CD4-positive, alpha-beta T cell treated with Interferon gamma for 1 hour (primary cell): ENCODE measurements at places on chromosomes 7 and 10.
A peak's percentile ranks its signal among the peaks of the same experiment; 100 is the strongest.

DNA sequence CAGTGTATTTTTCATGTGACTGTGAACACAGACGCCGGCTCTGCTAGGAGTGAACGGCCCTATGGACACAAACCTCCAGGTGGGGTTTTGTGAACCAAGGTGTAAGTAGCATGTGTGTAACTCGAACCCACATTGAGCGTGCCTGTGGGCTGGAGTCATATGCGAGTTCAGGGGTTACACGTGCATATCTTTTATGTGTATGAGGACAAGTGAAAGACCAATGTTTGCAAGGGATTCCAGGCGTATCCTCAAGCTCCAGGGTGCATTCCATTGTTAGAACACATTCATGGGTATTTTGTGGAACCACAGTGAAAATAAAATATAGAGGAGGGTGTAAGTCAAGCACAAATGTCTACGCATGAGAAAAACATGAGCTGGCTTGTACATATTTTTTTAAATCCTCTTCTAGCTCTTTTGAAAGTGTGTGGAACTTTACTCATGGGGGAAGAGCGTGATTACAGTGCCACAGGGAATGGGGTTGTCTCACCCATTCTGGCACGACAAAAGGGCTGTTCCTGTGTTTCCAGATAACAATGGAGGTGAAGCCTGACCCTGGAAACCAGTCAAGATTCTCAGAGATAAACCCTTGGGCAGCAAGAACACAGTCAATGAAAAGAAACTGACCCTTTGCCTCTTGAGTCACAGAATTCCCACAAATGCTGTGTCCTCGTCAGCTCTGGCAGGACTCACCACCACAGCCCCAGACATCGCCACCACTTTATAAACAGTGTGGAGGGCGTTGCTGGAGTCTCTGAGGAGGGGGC, 37.0 kb upstream of the GOT1 start:
- DNase-seq = no peak

GRCh38 chr10:60536529-60537114, 146.9 kb upstream of the ANK3 start:
- DNase-seq = no peak

- DNase-seq = no peak
Measured at GRCh38 chr10:76937181-76937600, 700.4 kb downstream of the KCNMA1 start.

DNA sequence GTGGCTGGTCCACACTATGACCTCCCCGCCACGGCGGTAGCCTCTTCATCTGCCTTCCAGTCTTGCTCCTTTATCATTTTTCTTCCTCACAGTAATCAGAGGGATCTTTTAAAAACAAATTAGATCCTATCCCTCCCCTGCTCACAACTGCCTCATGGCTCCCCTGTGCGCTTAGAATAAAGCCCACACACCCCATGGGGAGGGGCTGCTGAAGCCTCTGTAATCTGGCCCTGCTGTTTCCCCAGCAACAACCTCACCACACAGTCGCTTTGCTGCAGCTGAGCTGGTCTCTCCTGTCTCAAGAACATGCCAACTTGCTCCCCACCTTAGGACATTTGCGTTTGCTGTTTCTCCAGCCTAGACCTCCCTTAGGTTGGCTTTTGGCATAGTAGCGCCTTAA, 41.0 kb downstream of the SP8 start:
- DNase-seq = no peak

GRCh38 chr10:118901380-118901779, 128.1 kb upstream of the NANOS1 start:
- no peak for DNase-seq

DNA sequence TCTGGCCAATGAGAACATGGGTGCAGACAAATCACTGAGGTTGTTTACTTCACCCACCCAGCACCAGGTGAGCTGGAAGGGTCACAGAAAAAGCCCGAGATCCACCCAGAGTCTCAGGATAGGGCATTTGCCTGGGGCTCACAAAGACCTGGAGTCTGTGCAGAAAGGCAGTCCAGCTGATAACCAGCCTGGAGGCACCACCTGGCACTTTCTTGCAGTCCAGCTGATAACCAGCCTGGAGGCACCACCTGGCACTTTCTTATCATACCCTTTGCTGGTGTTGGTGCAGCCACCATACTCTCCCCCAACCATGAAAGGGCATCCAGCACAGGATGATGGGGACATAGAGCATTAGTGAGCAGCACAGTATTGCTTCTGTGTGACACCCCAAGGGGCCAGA, 104.1 kb downstream of the PPP1R3C start:
- DNase-seq = no peak

DNA sequence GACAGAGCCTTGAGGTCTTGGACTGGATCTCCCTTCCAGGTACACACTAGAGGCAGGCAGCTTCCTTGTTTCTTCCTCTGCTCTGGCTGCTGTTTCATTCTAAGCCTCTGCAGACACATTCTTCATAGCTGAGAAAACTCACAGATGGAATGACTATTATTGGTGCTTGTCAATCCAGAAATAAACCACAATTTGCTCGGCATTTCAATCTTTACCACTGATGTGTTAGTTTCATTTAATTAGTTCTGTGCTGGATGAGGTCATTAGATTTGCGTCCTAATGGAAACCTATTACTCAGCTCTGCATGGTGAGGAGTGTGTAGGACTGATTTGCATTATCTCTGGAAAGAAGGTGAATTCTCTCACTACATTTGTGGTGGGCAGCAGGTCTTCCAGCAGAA, 392.5 kb downstream of the NRG3 start:
- DNase-seq = no peak

DNA sequence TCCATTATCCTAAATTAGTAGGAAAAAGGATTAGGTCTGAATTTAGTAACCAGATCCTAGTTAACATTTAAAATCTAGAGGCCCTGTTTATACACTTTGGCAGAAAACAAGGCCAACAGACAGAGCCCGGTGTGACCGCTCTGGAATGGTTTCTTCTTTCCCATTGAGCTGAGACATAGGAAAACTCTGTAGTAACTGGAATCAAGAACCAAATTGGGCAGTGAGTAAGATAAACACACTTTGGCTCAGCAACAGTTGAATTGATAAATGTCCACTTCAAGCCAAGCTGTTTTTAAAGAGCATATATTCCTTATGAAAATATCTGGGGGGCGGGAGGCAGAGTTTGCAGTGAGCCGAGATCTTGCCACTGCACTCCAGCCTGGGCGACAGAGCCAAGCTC, 343.7 kb upstream of the SEMA3A start:
- DNase-seq = no peak

DNA sequence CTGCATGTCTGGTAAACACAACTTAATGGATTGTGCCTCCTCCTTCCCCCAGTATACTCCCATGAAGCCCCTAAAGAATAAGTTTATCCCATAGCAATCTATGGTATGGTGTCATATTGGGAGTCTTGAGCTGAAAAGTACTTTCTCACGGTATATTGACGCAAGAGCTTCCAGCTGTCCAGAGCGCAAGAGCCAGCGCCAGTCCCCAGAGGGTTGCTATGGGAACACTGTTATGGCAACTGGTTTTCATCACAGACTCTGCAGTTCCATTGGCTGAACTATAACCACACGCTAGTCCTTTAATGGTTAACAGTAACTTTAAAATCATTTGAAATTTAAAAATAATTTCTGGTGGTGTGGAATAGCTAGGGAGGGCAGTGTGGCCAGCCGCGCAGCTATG, 46.9 kb downstream of the PRPF18 start:
- no peak for DNase-seq

- DNase-seq = no peak
Measured at GRCh38 chr10:2980116-2980515, 87.2 kb upstream of the PFKP start.

DNA sequence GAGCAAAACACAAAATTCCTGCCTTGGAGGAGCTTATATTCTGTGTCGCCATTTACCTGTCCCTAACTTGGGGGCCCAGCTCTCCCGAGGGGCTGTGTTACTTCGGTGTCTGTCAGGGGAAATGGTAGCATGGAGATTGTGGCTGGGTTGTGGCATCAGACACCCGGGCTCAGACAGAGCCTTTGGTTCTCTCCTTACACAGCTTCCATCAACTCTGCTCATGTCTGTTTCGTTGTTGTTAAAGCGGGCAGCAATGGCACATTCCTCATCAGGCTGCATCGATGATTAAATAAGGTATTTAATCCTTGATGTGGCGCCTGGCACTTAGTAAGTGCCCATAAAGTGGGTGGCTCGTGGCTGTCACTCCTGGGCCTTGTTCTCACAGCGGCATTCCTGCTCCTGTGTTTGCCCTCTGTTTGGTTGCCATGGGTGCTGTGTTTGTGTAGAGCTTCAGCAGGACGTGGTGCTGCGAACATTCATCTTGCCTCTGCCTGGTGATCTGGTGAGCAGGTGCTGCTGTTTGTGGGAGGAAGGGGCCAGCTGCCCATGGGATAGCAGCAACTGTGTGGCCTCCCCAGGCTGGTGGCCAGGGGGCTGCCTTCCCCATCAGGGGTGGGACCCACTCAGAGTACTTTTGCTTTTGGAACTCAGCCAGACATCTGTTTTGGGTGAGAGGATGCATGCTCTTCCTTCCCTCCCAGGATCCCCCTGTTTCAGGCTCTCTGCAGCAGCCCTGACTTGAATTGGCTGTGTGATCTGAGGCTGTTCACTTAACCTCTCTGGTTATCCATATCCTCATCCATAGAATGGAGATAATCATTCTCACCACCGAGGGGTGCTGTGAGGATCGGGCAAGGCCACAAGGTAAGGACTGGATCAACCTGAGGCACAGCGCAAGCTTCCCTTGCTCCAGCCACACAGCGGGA, 207.2 kb upstream of the SVIL start:
- no peak for DNase-seq

DNA sequence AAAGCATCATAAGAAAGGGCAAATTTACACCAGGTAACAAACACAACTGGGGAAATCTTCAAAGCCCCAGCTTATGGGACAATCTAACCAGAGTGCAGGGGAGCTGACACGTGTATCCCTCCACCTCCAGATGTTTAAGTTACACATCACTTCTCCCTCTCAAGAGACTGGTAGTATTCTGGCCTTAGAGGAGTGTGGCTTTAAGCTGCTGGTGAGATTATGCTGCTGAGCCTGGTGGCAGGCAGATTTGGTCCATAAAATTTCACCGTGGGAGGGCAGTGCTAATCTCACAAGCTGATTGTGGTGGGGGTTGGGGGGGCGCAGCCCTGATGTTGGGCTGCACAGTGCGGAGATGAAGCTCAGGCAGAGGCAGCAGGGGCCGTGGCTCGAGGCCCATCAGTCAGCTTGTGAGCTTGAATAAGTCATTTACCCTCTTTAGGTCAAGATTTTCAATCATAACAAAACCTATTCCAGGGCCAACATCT, 431.0 kb upstream of the GALNT17 start:
- no peak for DNase-seq

DNA sequence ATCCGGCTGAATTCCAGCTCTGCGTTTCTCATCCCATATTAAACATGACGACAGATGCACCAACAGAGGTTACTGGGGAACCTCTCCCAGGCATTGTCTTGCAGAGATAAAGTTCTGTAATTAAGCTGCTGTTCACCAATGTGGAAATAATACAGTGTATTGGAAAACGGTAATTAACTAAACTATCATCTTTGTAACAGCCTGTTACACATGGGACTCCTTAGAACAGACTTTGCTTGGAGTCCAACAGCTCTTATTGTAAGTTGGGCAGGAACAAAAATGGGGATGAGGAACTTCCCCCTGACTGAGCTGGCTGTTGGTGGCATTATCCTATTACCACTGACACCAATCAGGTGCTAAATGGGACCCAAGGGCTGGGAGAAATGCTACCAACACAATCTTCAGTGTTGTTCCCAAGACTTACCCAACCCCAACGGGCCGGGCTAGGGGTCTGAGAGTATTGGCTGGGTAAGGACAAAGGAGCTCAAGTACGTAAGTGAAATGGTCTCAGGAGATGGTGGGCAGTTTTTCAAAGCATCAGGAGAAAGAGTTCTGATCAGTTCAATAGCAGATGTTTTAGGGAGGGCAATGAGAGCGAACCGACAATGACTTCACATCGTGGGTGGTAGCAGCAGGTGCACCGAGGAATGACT, 759.4 kb downstream of the GRID1 start:
- DNase-seq = no peak

DNA sequence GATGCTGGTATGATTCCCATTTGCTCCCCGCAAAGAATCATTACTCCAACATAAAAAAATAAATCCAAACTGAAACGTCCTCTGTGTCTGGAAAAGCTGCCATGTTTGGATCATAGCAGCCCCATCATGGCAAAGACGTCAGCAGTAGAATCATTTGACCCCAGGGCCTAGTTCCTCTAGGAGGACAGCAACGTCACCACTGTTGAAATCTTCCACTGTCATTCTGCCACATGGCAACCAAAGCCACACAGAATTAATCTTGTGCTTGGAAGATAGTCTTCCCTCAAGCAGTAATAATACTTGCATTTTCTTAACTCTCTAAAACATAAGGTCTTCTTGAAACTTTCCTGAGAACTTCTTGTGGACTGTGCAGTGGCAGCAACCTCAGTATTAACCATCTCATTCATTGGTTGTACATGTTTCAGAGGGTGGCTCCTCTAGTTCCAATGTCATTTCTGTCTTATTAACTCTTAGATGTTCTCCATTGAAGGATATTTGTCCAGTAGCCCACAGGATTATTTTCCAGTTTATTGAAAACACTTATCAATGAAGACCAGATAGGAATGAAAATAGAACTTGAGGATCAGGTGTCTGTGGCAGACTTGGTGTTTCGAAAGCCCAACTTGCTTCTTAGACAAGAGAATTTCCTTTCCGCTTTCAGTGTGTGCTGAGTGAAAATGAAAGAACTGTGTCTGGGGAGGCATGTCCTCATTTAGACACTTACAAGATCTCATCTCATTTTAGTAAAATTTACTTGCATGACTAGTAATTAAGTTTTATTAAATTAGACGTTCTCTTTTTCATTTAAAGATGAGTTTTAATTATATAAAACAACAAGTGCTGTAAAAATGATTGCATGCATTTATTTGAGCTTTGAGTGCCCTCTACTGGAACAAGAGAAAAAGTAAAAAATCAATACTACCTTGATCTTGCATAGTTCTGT, 28.9 kb upstream of the INHBA start:
- peak; percentile 5 for DNase-seq
